ENCODE measurements at places on chromosomes 6 and 20.
A peak's percentile ranks its signal among the peaks of the same experiment; 100 is the strongest.

- DNase-seq = no peak
These were observed 74.3 kb upstream of the CTNNBL1 start for GRCh38 chr20:37619496-37619895.

DNA sequence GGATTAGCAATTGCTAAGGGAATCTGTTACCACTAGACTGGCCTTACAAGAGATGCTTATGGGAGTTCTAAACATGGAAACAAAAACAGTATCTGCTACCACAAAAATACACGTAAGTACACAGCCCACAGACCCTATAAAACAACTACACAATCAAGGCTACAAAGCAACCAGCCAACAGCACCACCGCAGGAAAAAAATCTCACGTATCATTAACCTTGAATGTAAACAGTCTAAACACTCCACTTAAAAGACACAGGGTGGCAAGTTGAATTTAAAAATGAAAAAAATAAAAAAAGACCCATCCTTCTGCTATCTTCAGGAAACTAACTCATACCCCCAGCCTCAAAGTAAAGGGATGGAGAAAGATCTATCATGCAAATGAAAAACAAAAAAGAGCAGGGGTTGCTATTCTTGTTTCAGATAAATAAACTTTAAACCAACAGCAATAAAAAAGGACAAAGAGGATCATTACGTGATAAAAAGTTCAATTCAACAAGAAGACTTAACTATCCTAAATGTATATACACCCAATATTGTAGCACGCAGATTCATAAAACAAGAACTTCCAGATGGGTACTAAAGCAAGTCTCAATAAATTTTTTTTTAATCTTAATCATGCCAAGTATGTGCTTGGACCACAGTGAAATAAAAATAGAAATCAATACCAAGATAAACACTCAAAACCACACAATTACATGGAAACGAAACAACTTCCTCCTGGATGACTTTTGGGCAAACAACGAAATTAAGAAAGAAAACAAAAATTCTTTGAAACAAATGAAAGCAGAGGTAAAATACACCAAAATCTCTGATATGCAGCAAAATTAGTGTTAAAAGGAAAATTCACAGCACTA lies 52.3 kb downstream of the RNGTT start:
- peak; percentile 9 for DNase-seq

DNA sequence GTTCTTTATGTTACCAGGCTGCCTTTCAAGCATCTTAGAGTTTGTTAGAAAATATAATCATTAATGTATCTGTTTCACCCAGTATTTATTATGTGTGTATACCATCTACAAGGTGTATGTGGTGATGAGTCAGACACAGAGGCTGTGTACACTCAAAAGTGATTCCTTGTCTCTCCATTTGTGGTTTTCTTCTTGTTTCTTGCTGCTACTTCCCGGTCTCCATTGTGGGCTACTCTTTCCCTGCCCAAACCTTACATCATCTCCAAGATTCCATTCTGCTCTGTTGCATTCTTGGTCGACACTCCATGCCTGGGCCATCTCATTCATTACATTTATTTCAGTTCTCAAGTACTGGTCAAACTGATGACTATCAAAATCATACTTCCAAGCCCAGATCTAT lies 182.2 kb upstream of the STXBP5 start:
- no peak for DNase-seq

- no peak for DNase-seq
These were observed 175.6 kb downstream of the BMP7 start for GRCh38 chr20:57090590-57091560.

DNA sequence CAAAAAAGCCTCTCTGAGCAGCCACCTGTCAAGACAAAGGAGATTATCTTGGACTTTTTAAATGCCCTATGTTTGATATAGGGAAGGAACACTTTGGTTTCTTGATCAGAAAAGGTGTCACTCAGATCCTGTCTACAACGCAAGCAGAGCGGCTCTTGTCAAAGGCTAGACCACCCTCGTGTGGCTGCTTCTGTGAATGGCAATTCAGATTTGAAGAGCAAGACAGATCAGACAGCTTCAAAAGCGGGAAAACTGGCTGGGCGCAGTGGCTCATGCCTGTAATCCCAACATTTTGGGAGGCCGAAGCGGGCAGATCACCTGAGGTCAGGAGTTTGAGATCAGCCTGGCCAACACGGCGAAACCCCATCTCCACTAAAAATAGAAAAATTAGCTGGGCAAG lies 10.1 kb upstream of the NXT1 start:
- no peak for DNase-seq

GRCh38 chr6:11727998-11728961 lies 50.3 kb downstream of the ADTRP start:
- DNase-seq = no peak

DNA sequence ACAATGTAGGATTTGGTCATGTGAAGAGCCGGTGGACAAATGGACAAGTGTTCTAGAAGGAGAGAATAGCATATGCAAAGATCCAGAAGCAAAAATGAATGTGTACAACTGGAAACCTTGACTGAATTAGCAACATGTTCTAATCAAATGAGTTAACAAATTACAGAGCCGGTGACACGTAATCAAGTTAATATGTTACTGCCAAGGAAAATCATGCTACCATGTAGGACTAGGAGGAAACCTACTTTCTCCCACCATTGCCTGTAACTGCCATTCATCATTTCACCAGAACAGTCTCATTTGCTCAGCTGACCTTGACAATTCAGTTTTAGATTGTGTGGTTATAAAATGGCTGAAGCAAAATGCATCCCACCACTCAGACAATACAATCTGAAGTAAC lies 179.4 kb downstream of the KIF16B start:
- DNase-seq = no peak

GRCh38 chr6:99940582-99940981 lies 53.4 kb downstream of the MCHR2 start:
- DNase-seq = no peak

DNA sequence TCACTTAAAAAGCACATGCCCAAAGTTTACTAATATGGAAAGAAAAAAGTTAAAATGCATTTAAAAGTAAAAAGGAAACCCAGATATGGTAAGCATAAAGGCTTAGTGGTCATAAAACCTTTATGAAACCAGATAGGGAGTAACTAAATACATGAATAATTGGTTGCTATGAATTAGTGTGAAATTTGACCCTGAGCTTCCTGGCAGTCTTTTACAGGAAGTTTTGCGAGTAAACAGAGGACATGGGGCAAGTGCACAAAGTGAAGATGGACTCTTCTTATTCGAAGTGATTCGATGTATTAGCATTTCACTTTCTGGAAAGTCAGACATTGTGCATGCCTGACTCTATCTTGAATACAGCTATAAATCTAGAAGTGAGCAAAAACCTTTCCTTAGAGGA lies 90.9 kb upstream of the MLIP start:
- no peak for DNase-seq
